ENCODE measurements at places on chromosomes 7 and 10.

- no peak for DNase-seq
Observed at GRCh38 chr7:370259-370625, 80.3 kb downstream of the FOXL3 start.

DNA sequence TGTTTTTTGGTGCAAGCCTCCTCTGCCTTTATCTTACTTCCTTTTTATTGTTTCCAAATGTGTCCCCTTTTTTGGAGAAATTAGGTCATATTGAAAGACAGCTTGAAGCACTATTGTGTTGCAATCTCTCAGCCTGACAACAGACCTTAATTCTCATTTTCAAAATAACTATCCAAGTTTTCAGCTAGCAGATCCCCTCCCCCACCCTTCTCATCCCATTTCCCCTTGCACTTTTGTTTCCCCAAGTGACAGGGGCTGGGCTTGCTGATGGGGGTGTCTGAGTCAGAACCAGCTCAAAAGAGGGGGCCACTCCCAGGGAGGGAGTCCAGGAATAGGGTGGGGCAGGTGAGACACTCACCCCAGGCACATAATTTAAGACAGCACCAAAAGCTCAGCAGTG, 75.3 kb downstream of the MKI67 start:
- DNase-seq = no peak

DNA sequence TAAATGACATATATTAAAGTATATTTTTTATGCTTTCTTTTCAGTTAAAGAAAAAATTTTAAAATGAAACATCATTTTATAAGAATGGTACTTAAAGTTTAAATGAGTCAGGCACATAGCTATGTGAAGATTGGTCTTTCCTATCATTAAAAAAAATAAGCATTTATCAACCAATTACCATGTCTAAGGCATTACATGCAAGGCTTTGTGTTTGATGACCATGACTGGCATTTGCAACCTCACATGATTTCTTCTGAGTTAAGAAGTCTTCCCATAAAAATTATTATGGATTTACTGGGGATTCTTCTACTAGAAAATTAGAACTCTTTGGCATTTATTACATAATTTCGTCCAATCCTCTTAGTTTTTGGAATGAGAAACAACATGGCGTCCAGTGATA, 776.1 kb downstream of the MAGI2 start:
- no peak for DNase-seq

DNA sequence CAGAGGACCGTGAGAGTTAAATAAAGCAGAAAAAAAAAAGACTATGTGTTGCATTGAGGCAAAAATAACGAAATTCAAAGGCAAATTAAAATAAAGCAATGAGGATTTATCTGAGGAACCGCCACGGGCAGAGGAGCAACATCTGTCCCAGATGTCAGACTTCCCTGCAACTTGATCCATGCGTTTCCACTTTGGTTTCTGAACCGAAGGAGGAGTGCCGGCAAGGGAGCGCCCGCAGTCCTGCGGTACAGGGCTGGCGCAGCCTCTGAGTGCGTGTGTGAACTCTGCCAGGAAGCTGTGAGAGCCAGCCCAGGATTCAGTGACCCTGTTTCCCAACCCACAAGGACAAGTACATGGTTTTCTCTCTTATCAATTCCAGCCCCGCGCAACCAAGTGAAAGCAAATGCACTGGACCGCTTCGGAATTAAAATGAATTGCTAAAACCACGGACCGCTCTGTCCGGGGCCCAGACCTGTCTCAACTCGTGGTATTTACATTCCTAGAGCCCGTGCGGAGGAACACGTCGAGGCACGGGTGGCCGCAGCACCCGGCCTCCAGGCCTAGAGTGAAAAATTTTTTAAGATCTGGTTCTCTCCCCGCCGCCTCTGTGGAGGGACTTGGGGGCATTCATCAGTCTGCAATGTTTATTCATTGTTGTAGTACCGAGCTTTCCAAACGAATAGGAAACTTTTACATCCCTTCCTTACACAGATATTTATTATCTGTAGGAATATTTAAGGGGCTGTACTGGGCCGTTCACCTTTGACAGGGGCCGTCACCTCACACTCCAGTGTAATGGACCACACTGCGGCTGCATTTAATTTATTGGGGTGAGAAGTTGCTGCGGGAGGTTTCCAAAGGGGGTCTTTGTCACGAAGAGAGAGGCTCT, 291.5 kb upstream of the NFE2L3 start:
- DNase-seq = no peak

DNA sequence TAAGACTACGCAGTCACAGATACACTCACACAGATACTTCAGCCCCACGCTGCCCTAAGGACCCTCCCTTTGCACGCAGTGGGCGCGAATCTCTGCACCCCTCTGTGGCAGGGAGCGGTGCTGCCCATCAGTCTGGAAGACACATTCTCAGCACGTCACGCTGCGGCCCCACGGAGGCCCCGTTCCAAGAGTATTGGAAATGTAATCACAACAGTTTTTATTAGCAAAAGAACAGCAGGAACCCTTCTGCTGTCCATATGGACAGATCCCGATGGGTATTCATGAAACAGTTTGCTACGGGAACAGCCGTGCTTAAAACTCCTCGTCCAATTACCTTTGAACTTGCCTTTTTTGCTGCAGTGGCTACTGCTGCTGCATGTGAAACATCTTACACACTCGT, 131.0 kb downstream of the RPS24 start:
- DNase-seq = no peak

GRCh38 chr7:77866786-77867536, 68.4 kb downstream of the PHTF2 start:
- DNase-seq = peak; percentile 52

DNA sequence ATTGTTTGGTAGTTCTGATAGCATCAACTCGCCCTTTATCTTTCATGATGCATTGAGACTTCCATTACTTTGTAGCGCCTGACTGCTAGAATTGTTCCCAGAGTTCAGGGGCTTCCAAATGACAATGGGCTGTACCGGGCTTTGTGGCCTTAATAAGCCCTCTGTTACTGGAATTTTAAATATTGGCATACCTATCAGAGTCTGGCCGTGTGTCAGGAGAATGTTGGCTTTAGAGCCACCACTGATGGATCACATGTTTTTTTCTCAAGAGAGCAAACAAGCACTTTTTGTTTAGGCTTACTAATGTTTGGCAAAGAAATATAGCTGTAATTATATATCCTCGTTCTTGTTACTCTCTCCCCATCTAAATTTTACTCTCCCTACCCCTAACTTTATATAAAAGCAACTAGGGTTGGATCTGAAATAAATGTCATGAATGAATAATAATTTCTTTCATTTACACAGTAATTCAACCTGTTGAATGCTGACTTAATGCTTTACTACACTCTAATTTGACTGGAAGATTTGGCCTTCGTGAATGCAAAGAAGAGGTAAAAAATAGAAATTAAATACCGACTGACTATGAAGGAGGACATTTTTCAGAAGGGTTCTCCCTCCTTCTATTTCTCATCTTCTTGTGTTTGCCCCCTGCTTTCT, 396.7 kb downstream of the AUTS2 start:
- no peak for DNase-seq

DNA sequence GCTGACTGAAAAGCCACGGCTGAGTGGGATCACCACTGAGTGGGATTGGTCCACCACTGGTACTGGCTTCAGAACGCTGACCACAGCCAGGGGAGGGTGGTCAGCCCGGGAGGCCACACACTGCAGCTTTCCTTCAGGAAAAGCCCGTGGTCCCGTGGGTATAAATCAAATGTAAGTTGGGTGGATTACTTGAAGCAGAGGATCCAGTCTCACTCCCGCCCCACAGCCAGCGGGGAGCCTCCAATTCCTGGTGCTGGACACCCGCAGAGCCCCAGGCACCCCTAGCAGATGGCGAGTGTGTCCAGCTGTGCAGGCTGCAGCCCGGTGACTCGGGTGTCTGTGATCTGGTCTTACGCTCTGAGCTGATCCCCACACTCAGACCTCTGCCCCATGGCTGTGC, 231.1 kb upstream of the ZNF32 start:
- DNase-seq = no peak

DNA sequence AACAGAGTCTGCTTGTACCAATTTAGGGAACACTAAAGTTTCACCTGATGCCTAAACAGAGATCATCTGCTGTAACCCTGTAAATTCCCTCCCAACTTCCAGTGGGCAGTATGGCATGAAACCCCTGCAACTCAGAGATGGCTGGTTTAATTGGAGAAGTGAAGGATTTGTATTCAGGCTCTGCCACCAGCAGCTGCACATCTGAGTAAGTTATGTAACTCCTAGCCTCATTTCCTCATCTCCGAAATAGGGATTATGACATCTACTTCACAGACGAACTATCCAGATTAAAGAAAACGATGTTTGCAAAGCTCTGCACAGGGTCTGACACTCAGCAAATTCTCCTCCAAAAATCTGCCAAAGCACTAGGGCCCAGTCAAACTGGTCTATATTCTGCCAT, 493.0 kb downstream of the KCNMA1 start:
- no peak for DNase-seq

DNA sequence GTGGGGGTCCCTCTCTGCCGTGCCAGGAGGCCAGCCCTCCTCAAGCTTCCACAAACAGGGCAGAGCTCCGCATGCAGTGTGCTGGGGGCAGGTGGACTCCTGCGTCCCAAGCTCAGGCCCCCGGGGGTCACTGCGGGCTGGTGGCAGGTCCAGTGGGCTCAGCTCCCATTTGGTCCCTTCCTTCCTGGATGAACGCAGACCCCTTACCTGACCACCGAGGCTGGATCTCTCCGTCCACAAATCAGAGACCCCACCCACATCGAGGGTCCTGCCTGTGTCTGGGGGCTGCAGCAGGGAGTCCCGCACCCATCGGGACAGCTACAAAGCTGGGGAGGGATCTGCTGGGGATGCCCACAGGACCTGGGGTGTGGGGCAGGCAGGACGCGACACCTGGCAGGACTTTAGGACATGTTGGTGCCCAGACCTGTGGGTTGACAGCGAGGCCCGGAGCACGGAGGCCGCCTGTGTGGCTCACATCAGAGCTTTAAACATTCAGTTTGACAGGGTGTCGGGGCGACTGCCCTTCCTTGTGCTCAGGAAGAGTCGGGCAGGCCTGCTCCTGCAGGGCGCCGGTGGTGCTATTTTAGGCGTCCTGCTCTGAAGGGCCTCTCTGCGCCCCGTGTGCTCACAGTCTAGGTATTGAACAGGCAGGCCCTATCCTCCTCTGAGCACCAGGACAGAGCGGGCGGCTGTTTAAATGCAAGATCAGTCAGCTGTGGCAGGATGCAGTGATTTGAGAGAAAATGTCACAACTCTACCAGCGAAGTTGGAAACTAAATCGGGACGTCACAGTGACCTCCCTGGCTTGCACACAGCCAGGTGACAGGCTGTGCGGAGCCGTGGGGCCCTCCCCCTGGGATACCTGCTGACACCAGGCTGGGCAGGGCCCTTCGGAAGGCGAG, 15.9 kb upstream of the CFAP46 start:
- DNase-seq = no peak

DNA sequence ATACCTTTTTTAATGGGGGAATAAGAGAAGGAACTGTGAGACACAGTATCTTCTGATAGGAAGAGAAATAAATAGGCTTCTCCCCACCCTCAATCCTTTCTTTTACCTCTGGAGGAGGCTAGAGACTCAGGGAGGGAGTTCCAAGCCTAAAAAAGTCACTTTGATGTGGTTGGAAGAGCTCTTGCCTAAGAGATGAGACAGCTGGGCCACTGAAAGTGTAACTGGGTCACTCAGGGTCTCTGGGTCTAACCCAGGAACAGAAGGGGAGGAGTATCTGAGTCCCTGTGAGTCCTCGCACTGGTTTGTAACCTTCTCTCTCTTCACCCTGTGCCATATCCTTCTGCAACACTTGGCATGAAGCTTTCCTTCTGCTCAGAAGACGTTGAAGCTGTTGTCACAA, 222.9 kb upstream of the AGK start:
- no peak for DNase-seq

DNA sequence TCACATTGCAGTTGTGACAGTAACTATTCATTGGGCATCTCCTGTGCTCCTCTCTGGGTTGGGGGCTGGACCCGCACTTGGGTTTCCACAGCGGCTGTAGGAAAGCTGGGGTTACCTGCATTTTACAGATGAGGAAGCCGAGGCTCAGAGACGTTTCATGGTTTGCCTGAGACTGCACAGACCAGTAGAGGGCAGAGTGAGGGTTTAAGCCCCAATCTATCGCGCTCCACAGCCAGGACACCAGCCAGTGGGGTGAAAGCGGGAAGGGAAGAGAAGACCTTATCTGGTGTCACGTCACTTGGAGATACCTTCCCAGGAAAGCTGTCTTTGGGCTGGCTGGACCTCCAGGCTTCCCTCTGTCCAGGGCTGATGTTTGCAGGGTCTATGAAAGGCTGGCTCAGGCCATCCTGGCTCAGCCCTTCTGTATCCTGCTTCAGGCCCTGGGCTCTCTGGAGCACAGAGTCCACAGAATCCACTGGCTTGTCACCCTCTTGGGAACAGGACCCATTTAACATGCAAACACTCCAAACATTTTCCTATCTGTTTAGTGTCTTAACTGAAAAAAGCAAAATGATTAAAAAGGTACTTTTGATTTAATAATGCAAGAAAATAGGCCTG, 167.7 kb downstream of the EMX2 start:
- no peak for DNase-seq

- no peak for DNase-seq
Observed at GRCh38 chr7:132771301-132771730, 195.0 kb upstream of the PLXNA4 start.

- DNase-seq = no peak
Observed at GRCh38 chr10:59176241-59177030, at the start of gene PHYHIPL. Gene PHYHIPL (plus strand): TSS chr10:59176643. CDS start chr10:59176854, 211 bp downstream.

- DNase-seq = no peak
Observed at GRCh38 chr7:47404010-47404409, 177.9 kb downstream of the TNS3 start.

- DNase-seq = no peak
Observed at GRCh38 chr7:139981511-139981895, 81.2 kb downstream of the PARP12 start.

DNA sequence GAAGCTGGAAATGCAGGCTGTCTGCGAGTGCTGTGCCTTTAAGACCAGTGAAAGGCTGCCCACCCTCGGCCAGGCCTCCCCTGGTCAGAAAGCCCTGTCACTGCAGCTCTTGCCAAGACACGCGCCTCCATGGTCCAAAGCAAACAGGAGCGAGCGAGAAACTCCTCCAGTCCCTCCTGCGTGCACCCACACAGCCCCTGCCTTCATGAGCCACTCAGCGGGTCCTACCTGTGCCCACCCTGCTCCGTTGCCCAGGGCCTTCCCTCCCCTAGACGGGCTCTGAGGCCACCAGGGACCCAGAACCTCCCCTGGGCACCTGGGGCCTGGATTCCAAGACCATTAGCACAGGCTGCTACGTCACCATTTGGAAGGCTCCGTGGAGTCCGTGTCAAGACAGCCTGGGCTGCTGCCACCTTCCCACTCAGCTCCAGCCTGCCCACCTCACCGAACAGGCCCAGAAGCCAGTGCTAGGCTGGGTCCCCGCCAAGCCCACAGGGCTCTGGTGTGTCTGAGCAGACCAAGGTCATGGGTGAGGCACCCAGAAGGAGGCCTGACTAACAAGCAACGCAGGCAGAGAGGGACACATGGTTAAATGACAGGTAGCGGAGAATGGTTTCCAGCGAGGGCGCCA, 144.5 kb downstream of the NEURL1 start:
- peak; percentile 99 for DNase-seq

GRCh38 chr10:24502801-24503460, 220.8 kb downstream of the ARHGAP21 start:
- peak; percentile 10 for DNase-seq

- DNase-seq = peak; percentile 61
Observed at GRCh38 chr10:51651063-51651462, 48.3 kb downstream of the CSTF2T start.

GRCh38 chr7:131194070-131194865, 133.4 kb upstream of the MKLN1 start:
- DNase-seq = peak; percentile 13

All from fibroblast of the aortic adventitia (primary cell).